Kidney epithelial cell (primary cell): ENCODE measurements at places on chromosomes 1 and 21.

DNA sequence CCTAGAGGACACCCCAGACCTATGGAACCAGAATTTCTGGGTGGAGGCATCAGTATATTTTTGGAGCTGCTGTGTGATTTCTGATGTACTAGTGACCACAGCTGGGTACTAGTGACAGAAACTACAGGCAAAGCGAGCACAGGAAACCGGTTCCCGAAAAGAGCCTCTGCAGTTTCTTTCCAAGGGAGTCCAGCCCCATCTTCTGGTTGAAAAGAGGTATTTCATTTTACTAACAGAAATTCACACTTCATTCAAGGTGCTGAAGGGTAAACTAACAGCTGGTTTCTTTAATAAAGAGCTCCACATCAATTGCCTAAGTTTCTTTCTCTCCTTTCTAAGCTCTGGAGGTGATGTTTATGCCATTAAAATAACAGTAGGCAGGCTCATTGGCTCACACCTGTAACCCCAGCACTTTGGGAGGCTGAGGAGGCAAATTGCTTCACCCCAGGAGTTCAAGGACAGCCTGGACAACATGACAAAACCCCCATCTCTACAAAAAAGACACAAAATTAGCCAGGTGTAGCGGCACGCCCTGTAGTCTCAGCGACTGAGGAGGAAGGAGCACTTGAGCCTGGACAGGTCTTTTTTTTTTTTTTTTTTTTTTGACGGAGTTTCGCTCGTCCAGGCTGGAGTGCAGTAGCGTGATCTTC is 22.0 kb downstream of the THAP3 start:
- no peak for DNase-seq

GRCh38 chr1:168224991-168225390 is 813 bp upstream of the SFT2D2 start:
- no peak for DNase-seq

DNA sequence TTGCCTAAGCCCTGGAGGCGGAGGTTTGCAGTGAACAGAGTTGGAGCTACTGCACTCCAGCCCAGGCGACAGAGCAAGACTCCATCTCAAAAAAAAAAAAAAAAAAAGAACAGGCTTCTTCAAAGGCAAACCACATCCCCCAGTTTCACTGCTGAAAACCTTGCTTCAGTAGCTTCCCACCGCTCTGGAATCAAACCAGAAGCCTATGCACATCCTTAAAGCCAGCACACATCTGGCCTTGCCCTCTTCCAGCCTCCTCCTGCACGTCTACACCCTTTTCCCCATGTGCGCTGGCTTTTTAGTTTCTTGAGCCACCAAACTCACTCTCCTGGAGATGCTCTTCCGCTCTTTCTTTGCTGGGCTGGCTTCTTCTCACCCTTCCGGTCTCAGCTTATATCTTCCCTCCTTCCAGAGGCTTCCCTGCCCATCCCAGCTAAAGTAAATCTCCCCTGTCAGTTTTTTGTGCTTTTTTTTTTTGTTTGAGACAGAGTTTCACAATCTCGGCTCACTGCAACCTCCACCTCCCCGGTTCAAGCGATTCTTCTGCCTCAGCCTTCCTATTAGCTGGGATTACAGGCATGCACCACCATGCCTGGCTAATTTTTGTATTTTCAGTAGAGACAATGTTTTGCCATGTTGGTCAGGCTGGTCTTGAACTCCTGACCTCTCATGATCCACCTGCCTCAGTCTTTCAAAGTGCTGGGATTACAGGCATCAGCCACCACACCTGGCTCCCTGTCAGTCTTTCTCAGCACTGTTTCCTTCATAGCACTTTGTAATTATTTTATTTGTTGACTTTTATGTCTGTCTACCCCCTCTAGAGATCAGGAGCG is 42.0 kb upstream of the ID3 start:
- DNase-seq, result no peak

- no peak for DNase-seq
Observed at GRCh38 chr1:41394369-41394744, 33.1 kb downstream of the FOXO6 start.
